Hepatic stellate cell (primary cell): ENCODE measurements at places on chromosomes 5 and 9.

- no peak for DNase-seq
These were observed 25.9 kb upstream of the IL17B start for GRCh38 chr5:149404746-149405549.

GRCh38 chr9:89743573-89744254, 138.9 kb downstream of the GADD45G start:
- no peak for DNase-seq

DNA sequence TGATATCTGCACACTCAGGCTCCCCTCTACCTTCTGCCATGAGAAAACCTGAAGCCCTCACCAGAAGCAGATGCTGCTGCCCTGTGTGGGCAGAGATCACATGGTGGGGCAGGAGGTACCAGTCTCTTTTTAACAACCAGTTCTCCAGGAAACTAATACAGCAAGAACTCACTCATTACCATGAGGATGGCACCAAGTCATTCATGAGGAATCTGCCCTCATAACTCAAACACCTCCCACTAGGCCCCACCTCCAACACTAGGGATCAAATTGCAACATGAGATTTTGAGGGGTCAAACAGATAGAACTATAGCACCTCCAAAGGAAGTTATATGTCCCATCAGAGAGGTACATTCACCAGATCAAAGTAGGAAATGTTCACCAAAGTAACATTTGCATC, 136.3 kb upstream of the SHB start:
- DNase-seq, result no peak

GRCh38 chr9:127796852-127797370, 5.8 kb upstream of the FPGS start:
- DNase-seq, result no peak

GRCh38 chr5:120073722-120074121, 390.4 kb upstream of the PRR16 start:
- DNase-seq, result no peak

- no peak for DNase-seq
These were observed 26.5 kb downstream of the TRMO start for GRCh38 chr9:97895695-97896332.

GRCh38 chr5:62354028-62354874, 48.2 kb downstream of the KIF2A start:
- DNase-seq, result peak; percentile 7

DNA sequence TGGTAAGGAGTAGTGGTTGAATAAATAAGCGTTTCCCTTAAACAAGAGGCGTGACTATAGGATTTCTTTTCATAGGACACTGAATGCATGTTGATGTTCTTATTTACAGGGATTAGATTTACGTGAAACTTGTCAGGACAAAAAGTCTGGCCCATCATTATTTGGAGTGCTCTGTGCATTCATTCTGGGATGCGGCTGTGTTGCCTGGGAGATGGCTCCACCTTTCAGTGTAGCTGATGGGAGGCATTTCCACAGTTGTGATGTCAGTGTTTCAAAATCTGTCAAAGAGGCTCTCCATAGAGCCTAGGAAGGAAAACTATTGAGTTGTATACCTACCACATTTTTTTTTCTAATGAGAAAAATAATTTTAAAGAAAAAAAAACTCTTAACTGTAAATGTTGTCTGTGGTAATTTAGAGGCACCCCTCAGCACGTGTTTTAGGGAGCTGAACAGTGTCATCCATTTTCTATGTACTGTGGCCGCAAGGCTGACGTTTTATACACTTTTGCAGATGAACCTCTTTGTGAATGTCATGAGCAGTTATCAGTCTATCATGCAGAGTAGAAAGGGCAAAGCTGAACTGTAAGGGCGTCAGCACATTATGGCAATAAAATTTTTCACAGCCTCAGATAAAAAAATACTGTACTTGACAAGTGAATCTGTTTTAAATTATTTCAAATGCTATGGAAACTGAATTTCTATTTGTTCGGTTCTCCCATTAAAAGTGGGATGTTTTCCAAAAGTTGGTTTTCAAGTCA, 202.7 kb downstream of the PBX3 start:
- no peak for DNase-seq

- no peak for DNase-seq
These were observed 375.0 kb upstream of the CCNH start for GRCh38 chr5:87787625-87788256.

DNA sequence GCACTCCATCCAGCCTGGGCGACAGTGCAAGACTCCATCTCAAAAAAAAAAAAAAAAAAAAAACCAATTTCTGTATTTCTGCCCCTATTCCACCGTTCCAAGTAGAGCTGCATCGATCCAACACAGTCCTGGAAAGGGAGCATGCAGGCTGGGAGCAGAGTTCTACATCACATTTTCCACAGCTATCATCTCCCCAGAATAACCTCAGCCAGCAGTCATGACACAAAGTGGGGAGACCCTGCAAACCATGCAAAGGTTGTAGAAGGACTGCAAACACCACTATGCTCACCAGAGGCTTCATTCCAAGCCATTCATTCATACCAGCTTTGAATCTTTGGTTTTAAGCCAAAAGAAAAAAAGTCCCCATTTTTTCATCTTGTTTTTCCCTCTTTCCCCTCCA, 20.8 kb upstream of the ZNF354A start:
- no peak for DNase-seq
